ENCODE measurements at places on chromosomes 3 and 15.

- no peak for DNase-seq
Observed at GRCh38 chr15:75109021-75109735, 85.8 kb downstream of the PPCDC start.

- DNase-seq, result no peak
Observed at GRCh38 chr15:55035749-55036148, 161.0 kb downstream of the RSL24D1 start.

DNA sequence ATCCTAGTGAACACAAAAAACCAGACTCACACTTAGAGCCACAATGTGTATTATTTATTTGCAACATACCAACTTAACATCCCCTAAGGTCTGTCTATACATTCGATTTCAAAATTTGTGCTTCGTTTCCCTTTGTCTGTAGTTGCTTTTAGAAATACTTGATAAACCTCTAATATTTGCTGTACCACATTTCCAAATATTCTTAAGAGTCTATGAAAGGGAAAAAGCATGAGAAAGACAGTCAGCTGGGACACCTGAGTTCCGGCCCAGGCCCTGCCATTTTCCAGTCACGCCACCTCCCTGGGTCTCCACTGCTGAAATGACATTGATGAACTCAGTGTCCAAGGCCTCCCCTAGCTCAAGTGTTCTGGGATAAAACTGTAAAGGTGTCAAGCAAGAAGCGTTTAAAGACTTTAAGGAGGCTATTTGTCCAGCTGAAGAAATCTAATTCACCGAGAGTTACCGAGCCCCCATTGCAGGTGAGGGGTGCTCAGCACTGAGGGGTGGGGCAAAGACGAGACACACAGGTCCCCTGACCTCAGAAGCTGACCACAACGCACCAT lies 26.6 kb downstream of the LRRC2 start:
- DNase-seq, result no peak

DNA sequence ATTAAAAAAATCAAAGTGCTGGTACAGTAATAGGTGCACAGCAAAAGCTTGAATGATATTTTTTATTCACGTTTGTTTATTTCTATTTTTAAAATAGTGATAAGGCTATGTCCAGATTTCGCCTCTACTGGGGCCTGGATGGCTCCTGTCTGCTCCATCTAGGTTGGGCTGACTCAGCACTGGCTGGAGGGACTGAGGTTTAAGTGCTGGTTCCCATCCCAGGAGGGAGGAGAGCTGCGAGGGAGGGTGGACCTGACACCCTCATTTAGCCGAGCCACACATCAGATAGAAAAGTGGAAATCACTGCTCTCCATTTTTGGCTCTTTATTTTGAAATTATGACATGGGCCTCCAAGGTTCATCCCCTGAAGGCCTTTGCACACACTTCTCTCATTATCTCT lies 95.4 kb upstream of the AGBL1 start:
- DNase-seq, result no peak

GRCh38 chr3:184827572-184827971 lies 15.6 kb downstream of the VPS8 start:
- no peak for DNase-seq

DNA sequence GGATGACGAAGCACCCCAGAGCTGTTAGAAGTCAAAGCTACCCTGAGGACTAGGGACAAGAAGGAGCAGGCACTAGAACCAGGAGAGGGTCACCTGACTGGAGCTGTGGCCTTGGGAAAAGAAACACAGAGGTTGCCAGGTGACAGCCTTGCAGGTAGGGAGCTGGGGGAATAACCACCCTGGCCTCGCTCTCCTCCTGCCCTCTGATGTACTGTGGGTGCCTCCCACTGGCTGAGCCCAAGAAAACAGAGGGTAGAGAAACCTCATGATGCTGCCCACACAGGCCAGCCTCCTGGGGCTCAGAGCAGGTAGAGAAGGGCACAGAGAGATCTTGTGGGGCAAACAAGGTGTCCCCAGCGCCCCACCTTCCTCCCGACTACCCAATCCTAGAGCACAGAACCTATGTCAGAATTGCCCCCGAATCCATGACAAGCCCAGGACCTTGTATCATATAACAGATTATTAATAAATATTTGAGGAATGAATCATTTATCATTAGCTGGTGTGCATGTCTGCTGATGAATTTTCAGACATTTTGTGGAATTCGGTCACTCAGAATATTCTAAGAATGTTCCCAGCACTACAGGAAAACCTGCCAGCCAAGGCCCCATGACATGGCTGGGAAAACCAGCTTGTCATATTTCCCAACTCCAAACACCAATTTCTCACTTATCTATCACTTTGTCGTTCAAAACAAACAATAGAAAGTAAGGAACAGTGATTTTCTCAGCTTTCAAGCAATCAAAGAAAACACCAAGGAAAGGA lies 59.8 kb upstream of the MEX3B start:
- no peak for DNase-seq

- no peak for DNase-seq
Observed at GRCh38 chr3:46593979-46594378, 18.3 kb upstream of the FAM240A start.

DNA sequence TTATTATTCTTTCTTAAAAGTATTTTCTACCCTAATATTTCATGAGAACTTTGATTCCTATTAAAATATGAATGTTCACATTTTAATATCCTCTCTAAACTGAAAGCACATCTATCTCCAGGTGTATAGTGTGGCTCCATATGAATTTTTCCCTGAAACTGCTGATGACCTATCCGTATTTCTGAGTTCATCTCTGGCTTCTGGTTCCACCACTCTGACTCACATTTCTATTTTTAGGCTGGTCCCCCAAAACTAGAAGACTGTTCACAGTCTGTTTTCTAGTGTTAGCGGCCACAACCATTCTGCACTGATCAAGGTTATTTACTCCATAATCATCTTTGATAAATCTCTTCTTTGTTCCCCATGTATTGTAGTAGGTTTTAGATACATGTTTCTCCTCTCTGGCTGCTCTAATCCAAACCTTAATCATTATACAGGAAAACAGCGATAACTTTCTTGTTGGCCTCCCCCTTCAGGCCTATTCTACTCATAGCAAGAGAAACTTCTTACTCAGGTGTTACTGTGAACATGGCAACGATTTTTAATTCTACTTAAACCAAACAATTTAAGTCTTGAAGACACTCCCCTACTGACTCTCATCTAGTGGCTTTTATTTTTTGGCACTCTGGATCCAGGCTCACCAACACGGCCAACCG lies 12.8 kb downstream of the ADPGK start:
- DNase-seq, result no peak

- DNase-seq, result no peak
Observed at GRCh38 chr3:67011414-67012131, 13.5 kb downstream of the KBTBD8 start.

DNA sequence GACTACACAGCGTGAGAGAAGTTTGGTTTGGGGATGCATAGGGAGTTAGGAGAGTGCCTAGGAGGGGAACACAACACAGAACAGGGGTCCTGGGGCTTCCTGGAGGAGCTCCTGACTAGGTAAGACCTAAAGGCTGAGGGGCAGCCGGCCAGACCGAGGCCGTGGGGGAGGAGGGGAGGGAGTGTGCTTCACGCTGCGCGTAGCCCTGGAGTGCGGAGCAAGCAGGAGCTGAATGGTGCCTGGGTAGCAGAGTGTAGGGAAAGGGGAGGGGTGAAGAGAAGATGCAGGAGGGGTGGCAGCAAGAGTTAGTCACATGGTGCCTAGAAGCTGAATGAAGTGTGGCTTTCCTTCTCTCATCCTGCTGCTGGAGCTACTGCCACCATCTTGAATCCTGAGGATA lies 32.4 kb upstream of the HHATL start:
- DNase-seq, result no peak

- DNase-seq, result no peak
Observed at GRCh38 chr15:57624730-57625129, 33.0 kb downstream of the MYZAP start.

GRCh38 chr15:51386029-51386428 lies 44.6 kb downstream of the GLDN start:
- no peak for DNase-seq

GRCh38 chr3:164521644-164522043 lies 556.7 kb downstream of the SI start:
- DNase-seq, result no peak

DNA sequence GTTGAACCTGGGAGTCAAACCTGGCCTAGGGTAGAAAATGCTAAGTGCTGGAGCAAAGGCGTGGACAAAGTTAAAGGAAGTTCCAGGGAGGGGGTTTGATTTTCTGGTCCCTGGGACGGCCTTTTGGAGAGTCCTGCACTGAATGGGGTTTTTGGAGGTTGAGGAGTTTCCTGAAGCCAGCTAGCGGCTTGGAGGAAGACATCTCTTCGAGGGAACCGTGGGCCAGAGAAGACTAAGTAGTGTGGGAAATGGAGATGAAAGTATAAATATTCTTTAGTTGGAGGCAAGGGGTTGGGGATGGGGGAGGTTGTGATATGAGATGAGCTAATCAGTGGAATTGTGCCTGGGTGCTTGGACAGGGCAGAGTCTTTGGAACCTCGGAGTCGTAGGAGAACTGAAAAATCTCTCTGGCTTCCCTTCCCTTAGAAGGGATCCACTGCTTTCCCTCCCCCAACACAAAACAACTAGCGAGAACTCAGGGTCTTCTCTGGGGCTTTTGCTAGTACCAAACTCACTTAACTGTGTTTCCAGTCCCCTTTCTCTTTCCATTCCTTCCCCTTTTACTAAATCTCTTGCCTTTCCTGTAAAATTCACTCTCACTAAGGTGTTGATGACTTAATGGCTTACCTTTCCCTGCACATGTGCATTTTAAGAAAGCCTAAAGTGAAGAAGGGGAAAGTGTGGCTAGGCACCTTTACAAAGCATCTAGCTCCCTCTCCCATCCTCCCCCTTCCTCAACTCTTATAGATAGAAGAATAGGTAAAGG lies 1.0 kb downstream of the LPP start:
- no peak for DNase-seq
